ENCODE measurements at places on chromosomes 7 and 10.

- DNase-seq, result no peak
Observed at GRCh38 chr7:29285444-29285793, 90.8 kb downstream of the CHN2 start.

GRCh38 chr7:18727115-18727870 is 231.7 kb downstream of the HDAC9 start:
- DNase-seq, result no peak

- no peak for DNase-seq
Observed at GRCh38 chr10:90862908-90863514, 5.2 kb upstream of the HTR7 start.

DNA sequence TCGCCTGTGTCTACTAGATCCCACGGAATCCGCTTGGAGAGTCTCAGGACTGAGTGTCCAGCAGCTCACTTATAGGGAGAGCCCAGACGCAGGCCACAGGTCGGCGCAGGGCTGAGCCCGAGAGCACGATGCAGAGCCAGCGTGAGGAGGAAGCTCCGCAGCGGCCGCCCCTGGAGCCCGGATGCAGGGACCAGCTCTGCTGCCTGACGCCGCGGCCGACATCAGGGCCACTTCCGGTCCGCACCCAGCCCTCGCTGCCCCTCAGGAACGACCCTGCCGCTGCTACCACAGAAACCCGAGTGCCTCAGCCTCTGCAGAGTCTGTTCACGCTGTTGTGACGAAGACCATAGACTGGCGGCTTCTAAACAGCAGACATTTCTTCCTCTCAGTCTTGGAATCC is 275.8 kb upstream of the PPP2R2D start:
- no peak for DNase-seq

- no peak for DNase-seq
Observed at GRCh38 chr7:50366311-50366710, 61.8 kb downstream of the IKZF1 start.

DNA sequence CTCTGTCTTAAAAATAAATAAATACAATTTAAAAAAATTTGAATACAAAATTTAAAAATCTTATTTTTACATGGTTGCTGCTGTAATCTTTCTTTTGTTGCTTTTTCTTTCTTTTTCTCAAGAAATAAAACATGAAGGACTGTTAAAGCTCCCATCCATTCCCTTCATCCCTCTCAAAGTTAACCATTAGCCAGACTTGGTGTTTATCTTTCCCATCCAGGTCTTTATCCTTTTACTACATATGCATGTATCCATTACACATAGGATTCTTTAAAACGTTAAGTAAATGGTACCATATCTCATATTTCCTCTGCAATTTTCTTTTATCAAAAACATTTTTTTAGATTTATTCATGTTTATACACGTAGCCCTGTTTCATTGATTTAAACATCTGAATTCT is 70.1 kb downstream of the CREB3L2 start:
- DNase-seq, result no peak

GRCh38 chr7:55055479-55055878 is 36.7 kb downstream of the EGFR start:
- no peak for DNase-seq

DNA sequence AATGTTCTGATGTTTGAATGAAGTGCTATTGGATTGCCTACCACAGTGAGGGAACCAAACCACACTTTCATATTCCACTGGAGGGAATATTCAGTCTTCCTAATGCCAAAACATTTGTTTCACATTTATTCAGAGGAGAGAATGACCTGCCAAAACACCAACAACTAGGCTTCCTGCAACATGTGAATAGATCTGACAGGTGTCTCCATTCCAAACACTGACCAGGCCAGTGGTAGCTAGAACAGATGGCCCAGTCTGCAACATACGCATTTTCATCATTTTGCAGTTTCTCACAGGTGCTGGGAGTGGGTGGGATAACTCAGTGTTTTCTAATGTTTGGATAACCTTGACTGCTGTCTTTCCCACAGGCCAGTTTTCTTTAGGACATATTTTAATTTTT is 110.0 kb downstream of the RELN start:
- DNase-seq, result no peak

- DNase-seq, result no peak
Observed at GRCh38 chr7:22454446-22454845, 45.5 kb downstream of the STEAP1B start.

DNA sequence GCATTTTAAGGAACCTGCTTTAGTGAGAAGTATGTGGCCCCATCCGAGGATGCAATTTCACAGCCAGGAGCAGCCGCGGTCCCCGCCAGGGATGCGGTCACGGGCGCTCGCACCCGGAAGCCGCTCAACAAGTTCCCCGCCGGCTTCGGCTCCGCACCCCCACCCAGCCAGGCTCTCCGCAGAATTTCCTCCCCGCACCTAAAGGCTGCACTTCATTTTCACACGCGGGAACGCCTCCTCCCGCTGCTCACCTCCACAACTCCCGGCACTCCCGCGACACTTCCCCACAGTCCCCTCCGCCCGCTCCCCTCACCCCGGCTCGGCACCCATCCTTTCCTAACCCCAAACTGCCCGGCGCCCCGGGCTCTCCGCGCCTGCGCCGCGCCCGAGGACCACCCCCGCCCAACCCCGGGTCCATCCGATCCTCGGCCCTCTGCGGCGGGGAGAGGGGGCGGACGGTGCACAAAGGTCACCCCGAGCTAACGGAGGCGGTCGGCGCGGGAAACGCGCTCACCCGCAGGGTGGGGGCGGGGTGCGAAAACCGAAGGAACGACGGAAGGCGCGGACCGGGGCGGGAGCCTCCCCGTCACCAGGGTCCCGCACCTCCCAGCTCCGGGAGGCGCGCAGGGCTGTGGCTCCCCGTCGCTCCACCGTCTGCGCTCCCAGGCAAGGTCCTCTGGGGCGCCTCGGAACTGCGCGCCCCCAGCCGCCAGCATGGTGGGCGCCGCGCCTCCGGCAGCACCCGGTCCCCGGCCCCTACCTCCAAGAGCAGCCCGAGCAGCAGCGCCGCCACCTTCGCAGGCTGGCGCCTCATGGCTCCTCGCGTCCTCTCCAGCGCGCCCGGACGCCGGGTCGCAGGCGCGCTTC is 558 bp downstream of the VOPP1 start:
- DNase-seq, result peak; percentile 24

GRCh38 chr7:1566687-1567048 is 3.2 kb downstream of the PSMG3 start:
- no peak for DNase-seq

DNA sequence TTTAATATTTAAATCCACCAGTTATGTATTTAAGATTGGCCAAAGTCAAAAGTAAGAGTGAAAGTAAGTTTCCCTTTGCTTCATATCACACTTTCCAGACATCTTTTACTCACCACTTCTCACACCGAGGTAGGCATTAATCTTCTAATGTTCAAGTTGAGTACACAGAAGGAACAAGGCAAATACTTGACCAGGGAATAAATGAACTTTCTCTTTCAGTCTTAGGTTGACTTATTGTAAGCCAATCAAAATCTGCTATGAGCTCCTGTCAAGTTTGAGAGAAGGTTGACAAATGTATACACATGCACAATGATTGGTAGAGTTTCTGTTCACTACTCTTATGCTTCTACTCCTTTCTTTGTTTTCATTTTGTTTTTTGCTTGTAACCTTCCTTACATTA is 842.5 kb downstream of the REEP3 start:
- no peak for DNase-seq

DNA sequence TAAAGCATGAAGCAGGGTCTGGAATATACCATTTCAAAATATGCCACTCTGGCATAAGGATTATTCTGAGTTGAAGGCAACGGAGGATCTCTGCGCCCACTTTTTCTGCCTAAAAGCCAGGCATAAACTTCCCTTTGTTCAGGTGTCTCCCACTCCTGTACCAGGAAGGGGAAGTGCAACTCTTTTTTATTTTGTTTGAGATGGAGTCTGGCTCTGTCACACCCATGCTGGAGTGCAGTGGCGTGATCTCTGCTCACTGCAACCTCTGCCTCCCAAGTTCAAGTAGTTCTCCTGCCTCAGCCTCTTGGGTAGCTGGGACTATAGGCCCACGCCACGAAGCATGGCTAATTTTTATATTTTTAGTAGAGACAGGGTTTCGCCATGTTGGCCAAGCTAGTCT is 18.2 kb downstream of the SVIL start:
- no peak for DNase-seq

- DNase-seq, result no peak
Observed at GRCh38 chr10:74977072-74977471, 134.4 kb upstream of the SAMD8 start.

DNA sequence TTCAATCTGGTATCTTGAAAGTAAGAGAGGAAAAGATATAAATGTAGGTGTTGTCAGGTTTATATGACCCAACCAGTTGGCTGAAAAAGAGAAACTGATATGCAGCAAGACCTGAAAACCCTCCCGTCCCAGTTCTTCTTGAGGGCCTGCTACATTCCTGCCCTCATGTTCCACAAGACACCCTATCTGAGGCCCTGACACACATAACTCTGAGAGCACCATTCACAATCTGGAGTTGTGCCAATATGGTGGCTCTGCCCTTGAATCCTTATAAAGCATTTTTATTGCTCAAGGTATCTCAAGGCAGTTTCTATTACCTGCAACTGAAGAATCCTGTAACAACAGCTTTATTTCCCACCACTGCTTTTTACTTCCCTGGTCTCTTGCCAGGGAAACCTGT is 17.0 kb downstream of the XPNPEP1 start:
- no peak for DNase-seq

GRCh38 chr7:79298145-79298760 is 155.2 kb downstream of the MAGI2 start:
- no peak for DNase-seq

DNA sequence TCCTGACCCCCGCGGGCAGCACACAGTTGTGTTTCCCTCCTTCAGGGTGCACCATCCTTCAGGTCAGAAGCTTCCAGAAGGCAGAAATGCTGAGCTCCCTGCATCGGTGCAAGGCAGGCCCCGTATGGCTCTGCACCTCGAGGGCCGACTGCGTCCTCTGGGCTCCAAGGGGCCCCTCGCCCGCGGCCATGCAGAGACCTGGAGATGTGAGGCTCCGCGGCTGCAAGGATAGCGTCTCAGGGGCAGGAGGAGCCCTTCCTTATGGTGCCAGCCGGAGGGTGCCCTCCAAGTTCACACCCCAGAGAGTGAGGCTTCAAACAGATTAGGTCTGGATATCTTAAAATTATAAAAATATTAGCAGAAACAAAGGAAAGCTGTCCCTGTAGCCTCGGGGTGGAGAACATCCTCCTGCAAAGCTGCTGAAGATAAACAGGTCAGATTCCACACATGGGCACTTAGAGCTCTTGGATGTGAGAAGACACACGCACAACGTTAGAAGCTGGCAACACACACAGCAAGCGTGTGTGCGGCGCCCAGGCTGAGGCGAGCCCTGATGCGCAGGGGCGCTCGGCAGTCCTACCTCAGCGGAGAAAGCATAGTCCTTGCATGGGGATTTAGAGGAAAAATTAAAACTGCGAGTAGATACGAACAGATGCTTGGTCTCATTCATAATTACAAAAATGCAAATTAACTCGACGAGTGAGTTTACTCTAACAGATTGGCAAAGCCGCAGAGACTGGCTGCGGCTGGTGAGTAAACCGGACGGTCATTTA is 20.4 kb downstream of the KNDC1 start:
- DNase-seq, result no peak

GRCh38 chr7:43302211-43302711 is 189.8 kb downstream of the HECW1 start:
- no peak for DNase-seq

GRCh38 chr10:130655313-130656186 is 519.4 kb downstream of the GLRX3 start:
- no peak for DNase-seq

DNA sequence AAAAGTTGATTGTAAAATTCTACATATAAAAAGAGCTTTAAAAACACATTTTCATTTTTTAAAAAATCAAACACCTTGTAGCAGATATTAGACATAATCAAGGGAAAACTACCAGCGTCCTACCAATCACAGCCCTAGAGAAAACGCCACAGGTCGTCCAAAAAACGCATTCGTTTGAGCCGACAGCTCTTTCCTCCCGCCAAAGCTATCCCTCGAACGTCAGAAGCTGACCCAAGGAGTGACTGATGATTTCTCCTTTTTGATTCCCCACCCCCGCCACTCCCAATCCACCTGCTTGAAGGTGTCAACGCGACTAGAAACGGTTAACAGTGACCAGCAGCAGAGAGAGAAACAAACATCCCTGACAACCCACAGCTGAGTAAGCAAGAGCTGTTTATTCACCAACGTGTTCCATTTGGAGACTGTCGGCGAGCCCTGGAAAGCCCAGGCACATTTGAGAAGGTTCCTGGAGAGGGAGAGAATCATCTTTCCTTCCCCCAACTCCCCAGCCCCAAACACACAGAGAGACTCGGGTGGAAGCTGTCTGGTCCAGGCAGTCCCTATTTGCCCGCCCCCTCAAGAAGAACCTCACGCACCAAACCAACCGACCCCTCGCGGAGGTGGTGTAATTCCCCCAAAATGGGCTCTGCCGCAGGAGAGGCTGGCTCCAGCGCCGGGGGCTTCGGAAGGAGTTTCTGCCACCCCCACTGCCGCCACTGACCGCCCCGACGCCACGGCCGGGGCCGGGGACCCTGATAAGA is 622 bp downstream of the CPEB3 start:
- DNase-seq, result peak; percentile 6

DNA sequence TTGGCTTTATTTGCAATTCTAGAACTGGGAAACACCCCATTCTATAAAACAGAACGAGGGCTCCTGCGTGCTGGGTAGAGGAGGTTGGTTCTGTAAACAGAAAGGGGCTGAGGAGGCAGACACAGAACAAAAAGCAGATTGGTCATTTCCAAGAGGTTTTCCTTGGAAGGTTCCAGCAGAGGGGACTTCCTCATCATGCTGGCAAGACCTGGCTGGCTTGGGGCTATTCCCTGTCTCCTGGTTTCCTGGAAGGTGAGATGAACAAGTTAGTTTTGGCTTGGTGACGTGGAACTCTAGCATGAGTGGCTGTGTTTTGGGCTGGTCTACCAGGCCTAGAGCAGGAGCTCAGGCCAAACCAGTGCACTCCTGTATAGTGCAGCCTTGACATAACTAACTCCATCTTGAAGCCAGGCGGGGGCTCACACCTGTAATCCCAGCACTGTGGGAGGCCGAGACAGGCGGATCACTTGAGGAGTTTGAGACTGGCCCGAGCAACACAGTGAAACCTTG is 26.1 kb upstream of the DNAJB6 start:
- DNase-seq, result no peak

DNA sequence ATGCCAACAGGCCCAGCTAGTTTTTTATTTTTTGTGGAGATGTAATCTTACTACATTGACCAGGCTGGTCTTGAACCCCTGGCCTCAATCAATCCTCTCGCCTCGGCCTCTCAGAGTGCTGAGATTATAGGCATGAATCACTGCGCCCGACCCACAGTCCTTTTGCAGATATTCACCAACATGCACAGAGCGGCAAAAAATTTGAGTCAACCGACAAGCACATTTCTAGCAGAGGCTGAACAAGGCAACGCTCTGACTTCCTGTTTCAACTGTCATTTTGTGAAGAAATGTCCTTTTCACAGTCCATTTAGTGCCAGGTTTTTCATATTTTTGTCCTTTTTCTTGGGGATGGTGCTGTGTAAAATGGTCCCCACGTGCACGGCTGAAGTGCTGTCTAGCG is 71.1 kb upstream of the KAT6B start:
- DNase-seq, result no peak

Data from activated CD4-positive, alpha-beta T cell treated with anti-CD3 and anti-CD28 coated beads, Interleukin-2, amount 50 U/mL, for 24 hours (primary cell).